Activated CD4-positive, alpha-beta T cell treated with anti-CD3 and anti-CD28 coated beads, Interleukin-2, amount 50 U/mL, for 4 hours (primary cell): ENCODE measurements at places on chromosomes 7 and 10.

GRCh38 chr10:5466451-5467206 is 32.7 kb downstream of the CALML5 start:
- DNase-seq = no peak

- no peak for DNase-seq
Observed at GRCh38 chr10:98295401-98295811, 27.4 kb upstream of the LOXL4 start.

DNA sequence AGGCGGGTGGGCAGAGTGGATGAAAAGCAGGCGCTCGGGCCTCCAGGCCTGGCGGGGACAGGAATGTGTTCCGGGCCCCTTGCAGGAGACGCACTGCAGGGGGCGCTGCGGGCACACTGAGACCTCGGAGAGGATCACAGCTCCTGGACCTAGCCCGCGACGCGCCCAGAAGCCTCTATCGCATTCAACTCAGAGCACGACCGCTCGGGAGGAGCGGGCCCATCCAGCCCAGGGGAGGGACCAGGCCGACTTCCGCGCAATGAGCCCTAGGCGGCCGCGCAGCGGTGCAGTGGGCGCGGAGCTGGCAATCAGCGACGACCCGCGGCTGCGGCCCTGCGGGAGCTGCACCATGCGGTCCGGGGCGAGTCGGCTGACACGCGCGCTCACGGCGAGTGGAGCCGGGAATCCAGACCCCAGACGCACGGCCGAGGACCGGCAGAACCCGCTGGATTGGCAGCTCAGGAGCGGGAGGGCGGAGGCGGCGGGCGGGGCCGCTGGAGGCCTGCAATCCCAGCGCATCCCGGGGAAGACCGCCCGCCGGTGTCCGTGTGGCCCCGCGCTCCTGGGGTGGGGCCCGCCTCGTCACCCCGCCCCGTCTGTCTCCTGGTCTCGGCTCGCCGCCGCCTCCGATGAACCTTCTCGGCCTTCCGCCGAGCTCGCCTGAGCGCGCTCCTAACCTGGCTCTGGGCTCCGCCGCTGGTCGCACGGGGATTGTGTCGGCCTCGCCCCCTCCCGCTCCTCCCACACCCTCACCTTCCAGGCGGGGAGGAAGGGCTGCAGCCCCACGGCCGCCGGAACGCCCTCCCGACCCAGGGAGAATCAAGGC is 33.5 kb upstream of the GRID1 start:
- DNase-seq = peak; percentile 93

GRCh38 chr10:131310551-131311401 is 745 bp downstream of the TCERG1L start:
- no peak for DNase-seq

- no peak for DNase-seq
Observed at GRCh38 chr10:12728494-12728893, 273.0 kb downstream of the CCDC3 start.

- no peak for DNase-seq
Observed at GRCh38 chr10:120883071-120883470, 31.9 kb downstream of the WDR11 start.

- no peak for DNase-seq
Observed at GRCh38 chr7:21939136-21939857, 6.4 kb downstream of the CDCA7L start.

DNA sequence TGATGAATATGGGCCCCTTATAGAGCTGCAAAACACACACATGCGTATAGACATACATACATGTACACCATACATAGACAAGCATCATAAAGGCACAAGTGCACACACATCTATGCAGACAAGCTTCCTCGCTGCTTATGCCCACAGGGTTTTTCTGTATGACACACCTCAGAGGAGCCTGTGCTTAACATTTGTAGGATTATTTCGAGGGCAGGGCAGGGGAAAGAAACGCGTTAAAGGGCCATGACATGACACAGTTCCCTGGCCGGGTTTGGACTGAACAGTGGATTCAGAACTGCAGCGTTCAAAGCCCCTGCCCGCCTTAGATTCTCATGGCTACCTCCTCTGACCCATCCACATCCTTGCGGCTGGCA is 44.8 kb downstream of the CHST3 start:
- DNase-seq = no peak

- DNase-seq = no peak
Observed at GRCh38 chr7:28358423-28358868, 53.9 kb upstream of the CREB5 start.

DNA sequence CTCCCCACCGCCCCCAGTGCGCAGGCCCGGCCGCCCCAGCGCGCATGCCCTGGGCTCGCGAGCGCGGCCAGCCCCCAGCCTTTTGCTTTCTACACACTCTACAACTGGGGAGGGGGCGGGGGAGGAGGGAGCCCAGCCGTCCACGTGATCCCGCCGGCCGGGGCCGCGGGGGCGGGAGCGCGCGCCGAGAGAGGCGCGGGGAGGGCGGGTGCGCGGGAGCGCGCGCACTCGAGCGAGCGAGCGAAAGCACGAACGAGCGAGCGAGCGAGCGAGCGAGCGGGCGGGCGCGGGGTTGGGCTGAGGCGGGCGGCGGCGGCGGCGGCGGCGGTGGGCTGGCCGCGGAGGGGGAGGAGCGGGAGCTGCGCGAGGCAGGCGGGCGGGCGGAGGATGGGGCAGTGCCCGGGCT is at the start of gene AUTS2:
TSS of gene AUTS2 (plus strand) at position 395 of the 406 bp plus-strand sequence. CDS start 1,179 bp downstream, outside the sequence.
- peak; percentile 24 for DNase-seq
